ENCODE measurements at places on chromosomes 7 and 10.
A peak's percentile ranks its signal among the peaks of the same experiment; 100 is the strongest.

- no peak for DNase-seq
Measured at GRCh38 chr7:80830584-80831285, 88.1 kb downstream of the SEMA3C start.

- DNase-seq = no peak
Measured at GRCh38 chr10:90435296-90435695, 422.5 kb downstream of the HTR7 start.

- no peak for DNase-seq
Measured at GRCh38 chr10:70974351-70974901, 86.1 kb upstream of the PCBD1 start.

DNA sequence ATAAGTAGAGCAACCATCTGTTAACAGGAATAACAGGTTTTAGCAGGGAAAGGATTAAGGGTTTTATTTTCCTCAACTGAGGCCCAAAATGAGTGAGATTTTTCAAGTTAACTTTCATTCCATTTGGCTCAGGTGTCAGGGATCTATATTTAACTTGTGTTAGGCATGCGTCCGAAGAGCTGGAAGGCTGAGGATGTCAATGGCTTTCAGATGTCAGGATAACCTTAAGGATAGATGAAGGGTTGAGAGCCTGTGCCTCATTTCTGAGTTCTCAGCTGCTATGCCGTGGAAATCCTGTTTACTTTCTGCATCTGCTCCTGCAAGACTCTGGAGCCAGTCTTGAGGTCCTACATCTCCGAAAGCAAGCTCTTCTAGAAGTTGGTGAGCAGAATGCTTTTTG is 36.4 kb upstream of the CD36 start:
- DNase-seq = no peak

DNA sequence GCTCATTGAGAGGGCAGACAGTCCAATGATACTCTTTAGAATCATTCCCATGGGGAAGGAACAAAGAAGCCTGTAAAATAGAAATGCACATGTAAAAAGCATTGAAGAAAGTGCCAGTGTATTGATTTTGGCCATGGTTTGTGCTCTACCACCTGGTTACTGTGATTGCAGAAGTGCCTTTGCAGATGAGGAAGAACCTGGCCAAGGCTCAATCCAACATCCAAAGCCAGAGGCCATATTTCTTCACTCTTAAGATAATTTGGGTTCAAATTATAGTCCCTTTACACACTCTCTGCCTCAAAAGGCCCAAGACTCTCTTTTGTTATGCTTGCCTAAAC is 122.1 kb downstream of the EGFR start:
- DNase-seq = no peak

DNA sequence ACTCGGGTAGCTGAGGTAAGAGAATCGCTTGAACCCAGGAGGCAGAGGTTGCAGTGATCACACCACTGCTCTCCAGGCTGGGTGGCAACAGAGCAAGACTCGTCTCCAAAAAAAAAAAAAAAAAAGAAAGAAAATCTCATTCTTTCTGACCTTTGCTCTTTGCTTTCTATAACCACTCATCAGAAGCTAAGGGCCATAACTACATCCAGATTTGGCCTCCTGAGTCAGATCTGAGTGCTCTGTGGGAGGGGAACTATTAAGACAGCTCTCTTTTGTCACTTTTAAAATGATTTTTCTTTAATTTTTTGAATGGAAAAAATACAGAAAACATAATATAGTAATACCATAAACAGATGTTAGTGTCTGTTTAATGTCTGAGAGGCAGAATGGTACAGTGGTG is 210.1 kb downstream of the KIAA1217 start:
- no peak for DNase-seq

GRCh38 chr10:130545697-130546096 is 409.5 kb downstream of the GLRX3 start:
- DNase-seq = no peak

GRCh38 chr7:154423231-154423630 is 371.0 kb downstream of the DPP6 start:
- DNase-seq = no peak

DNA sequence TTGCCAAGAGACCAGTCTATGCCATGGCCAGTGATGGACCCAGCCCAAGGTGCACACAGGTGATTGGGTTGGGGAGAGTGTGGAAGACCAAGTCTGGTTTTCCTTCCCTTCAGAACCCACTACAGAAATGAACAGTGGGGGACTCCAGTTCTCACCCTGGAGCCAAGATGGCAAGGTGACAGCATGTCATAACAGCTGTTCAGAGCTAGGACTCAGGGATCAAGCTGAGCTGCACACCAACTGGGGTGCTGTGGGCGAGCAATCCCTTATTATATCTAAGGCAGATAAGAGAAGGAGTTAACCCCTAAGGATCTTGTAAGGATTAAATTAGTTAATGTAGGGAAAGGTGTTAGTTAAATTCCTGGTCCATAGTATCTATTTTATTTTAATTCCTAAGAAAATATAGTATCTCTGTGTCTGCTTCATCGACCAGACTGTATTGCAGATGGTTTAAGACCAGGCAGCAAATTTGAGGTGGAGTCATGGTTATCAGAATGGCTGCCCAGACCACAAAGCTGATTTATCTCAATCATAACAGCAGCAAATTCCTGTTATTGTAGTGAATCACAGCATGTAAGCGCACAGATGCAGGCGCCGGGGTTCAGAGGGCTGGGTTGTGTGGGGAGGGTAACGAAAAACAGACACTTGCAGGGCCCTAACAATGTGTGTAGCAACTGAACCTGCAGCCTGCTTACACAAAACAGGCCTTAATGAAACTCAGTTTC is 208.7 kb upstream of the ZNF32 start:
- DNase-seq = no peak

DNA sequence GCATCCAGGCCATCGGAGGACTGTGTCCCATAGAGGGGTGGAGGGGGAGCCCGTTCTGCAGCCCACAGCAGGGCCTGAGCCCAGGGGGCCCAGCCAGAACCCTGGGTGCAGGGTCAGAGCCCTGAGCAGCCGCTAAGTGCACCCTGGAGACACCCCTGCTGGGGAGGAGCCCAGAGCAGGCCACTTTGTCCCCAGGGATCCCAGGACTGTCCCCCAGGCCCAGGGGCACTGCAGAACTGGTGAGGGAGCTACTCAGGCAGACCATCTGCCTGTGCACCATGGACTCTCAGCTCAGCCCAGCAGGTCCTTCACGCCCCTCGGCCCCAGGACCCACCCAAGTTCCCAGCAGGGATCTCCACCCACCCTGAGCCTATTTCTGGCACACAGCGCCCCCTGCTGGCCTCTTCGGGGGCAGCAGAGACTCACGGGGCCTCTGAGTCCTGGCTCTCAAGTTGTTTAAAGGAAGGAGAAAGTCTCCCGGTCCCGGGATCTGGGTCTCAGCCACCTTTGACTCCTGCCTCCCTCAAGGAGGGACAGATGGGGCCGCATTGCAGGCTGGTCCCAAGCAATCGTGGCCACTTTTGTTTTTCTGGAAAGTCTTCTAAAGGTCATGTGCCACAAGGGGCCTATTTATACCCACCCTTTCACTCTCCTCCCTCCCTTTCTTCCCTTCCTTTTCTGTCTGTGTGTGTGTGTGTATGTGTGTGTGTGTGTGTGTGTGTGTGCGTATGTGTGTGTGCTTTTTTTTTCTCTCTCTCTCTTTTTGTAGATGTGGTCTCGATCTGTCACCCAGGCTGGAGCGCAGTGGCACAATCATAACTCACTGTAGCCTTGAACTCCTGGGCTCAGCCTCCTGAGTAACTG is 90.3 kb downstream of the MYL10 start:
- DNase-seq = peak; percentile 83

GRCh38 chr7:108130261-108130660 is at the start of gene LAMB4:
Gene LAMB4 (minus strand): TSS chr7:108130361. CDS start chr7:108123164, 7,197 bp downstream.
- DNase-seq = no peak

- DNase-seq = no peak
Measured at GRCh38 chr10:95697429-95697828, 3.7 kb upstream of the TCTN3 start.

- DNase-seq = no peak
Measured at GRCh38 chr7:86485827-86486226, 157.9 kb upstream of the GRM3 start.

DNA sequence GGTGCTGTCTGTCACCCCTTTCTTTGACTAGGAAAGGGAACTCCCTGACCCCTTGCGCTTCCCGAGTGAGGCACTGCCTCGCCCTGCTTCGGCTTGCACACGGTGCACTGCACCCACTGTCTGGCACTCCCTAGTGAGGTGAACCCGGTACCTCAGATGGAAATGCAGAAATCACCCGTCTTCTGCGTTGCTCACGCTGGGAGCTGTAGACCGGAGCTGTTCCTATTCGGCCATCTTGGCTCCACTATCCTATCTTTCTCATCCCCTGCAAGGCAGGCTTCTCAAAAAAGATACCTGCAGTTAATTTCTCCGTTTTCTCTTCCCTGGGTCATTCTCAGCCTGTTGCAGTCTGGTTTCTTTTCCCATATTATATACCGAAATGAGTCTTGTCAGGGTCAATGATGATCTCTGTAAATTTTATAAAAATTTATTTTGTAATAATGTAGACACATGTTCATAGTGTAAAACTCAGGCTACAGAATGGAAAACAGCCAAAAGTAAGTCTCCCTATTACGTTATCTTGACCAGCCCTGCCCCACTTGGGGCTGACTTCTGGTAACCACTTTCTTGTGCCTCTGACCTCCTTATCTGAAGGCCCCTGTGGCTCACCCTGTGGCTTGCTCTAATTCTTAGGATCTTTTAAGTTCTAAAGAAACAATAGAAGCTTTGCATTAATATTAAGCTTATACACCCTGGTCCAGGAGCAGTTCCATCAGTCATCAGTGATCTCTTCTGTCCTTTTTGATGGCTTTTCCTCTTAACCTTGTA is 20.7 kb downstream of the BLVRA start:
- DNase-seq = no peak

GRCh38 chr10:75654171-75654771 is 222.8 kb downstream of the LRMDA start:
- no peak for DNase-seq

DNA sequence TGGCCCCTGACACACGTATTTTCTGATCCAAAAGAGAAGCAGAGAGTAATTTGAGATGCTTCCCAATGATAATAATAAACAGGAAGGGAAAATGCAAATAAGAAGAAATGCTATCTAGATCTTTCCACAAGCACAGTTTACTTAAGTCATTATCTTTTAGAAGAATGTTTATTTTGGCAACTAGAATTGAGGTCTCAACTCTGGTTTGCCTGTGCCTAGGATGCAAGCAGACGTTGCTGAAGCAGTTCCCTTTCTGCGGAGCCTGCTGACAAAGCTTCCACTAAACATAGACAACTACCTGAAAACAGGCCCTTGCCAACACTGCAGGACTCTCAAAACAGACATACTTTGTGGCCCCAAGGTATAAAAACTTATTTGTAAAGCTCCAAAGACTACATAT is 315.8 kb upstream of the POM121L12 start:
- DNase-seq = no peak

DNA sequence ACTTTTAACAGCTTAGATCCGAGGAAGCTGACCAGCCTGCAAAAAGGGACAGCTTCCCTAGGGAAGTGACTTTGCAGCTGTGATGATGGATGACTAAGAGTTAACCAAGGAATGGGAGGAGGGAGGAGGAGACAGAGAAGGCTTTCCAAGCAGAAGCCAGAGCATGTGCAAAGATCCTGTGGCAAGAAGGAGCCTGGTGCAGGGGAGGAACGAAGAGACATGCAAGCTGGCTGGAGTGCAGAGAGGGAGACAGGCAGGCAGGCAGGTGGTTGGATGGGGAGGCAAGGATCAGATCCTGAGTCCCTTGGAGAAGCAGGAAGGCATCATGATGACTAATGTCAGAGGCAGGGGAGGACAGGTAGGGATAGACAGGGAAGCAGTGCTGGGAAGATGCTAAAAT is 148.8 kb downstream of the PFKFB3 start:
- DNase-seq = no peak

DNA sequence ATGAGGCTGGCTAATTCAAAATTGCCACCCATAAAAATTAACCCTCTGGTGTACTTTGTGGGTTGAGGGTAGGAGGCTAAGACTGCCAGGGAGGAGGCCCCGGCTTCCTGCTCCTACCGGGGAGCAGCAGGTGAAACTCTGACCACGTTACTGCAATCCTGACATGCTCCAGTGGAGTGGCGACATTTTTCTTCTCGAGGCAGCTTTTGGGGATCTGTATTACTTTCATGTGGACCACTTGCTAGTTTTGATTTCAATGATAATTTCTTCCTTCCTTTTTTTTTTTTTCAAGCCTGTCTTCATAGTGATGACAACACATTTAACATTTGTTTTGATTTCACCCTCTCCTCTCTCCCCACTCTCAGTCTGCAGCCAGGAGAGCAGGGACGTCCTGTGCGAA is 14.6 kb downstream of the GATA3 start:
- DNase-seq = no peak

DNA sequence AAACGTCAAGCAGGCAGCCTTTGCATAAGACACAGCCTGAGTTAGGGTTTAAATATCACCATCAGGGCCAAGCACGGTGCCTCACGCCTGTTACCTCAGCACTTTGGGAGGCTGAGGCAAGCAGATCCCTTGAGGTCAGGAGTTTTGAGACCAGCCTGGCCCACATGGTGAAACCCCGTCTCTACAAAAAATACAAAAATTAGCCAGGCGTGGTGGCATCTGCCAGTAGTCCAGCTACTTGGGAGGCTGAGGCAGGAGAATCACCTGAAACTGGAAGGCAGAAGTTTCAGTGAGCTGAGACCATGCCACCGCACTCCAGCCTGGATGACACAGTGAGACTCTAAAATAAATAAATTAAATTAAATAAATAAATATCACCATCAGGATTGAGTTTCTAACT is 33.0 kb downstream of the SRPK2 start:
- DNase-seq = no peak

- DNase-seq = no peak
Measured at GRCh38 chr7:13179775-13180523, 492.5 kb downstream of the ARL4A start.

- DNase-seq = no peak
Measured at GRCh38 chr7:138465046-138465445, 5.0 kb downstream of the TRIM24 start.

DNA sequence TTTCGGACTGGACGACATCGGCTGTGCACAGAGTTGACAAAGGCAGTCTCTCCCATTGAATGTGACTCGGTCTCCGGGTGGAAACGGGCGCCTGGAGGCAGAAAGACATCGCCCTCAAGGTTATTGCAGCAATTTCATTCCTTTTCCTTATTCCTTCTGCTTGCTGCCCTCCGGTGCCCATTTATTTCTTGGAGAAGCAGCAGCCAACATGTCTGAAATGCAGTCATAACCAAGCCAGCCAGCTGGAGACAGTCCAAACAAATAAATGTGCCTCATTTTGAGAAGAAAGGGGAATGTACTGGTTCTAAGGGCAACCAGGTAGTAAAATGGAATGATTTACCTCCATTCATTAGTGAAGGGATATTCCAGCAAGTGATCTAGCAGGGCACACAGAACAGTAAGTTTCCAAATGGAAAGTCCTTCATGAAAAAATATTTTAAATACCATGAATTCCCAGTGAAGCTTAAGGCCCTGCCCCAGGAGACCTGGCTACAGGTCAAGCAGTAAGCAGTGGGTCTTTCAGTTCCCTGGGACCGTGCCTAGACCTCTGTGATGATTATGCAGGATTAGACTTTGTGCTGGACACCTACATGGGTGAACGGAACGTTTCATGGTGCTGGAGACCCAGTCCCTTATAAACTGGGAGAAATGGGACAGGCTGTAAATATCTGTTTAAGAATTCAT is 86.6 kb downstream of the ABLIM1 start:
- DNase-seq = no peak
